ENCODE measurements at places on chromosomes 1 and 21.

DNA sequence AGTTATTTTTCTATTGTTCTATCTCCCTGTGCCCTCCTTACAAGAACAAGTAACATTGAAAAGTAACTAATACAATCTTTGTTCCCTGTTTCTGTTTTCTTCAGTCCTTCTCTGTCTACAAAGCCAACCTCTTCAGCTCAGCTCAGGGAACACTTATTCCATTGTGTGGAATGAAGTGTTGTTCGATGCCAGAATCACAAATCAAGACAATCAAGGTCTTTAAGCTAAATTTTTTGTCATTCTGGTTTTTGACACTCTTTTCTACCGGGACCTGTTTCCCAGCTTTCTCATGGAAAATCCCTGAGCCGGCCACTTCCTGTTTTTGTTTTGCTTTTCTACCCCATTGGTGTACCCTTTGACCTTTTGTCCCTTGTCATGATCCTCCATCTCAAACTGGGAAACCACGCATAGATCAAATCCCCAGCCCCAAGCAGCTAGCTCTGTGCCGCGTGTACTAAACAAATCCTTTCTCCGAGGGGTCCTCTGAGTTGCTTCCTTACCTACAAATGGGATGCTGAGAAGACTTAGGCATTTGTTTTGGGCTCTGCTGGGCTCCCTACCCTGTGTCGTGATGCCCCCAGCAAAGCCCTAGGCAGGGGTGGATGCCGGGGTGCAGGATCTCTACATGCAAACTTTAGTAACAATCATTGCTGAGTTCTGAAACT is 141.8 kb downstream of the TOMM20 start:
- no peak for DNase-seq

DNA sequence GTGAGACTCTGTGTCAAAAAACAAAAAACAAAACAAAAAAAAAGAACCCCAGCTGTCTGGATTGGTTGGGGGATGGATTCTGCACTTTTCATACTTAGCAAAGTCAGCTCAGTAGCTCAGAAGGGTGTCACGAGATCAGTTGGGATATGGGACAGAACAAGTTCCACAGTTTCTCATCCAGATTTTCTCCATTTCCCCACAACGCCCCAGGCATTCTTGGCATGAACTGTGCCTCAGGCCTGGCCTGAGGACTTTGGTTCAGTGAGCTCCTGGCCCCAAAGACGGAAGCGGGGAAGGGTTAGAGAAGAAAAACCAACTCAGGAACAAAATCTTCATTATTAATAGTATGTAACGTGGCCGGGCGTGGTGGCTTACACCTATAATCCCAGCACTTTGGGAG is 1.9 kb downstream of the AKR7A2 start:
- DNase-seq = no peak

GRCh38 chr1:210535761-210536160 is 207.1 kb downstream of the HHAT start:
- DNase-seq = no peak

DNA sequence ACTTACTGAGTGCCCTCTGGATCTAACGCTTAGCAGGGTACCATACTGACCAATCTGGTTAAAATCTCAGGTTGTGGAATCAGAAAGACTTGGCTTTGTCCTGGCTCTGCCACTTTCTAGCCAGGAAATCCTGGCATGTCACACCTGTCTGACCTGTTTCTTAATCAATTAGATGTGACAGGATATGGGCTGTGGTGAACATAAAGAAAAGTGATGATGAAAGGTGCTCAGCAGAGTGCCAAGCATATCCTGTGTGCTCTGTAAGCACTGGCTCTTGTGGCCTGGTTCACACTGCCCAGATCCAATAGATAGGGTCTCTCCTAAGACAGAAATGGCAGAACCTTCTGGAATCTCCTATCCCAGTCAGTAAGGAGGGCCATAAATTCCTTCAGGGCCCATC is 53.9 kb downstream of the PHC2 start:
- no peak for DNase-seq

- no peak for DNase-seq
Measured at GRCh38 chr1:183263886-183264602, 78.0 kb downstream of the LAMC2 start.

- no peak for DNase-seq
Measured at GRCh38 chr1:233477359-233477758, 136.5 kb upstream of the KCNK1 start.

- no peak for DNase-seq
Measured at GRCh38 chr1:55535724-55536544, 320.8 kb upstream of the USP24 start.

DNA sequence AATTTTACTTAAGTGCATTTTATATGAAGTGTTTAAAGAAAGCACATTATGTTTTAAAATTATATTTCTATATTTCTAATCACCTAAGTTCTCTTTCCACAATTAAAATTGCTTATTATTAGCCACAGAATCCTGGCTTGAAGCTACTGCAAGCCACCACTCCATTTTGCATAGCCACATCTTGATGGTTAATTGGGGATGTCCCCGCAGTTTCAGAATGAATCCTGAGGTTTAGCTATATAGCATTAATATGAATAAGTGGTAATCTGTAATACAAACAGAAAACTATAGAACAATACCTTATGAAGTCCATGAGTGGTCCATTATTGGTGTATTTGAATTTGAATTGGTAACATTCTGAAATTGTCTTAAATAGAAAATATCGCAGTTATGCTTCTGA is 11.6 kb upstream of the GOLPH3L start:
- no peak for DNase-seq

GRCh38 chr1:48676376-48676775 is 100.3 kb downstream of the BEND5 start:
- DNase-seq = no peak

- DNase-seq = no peak
Measured at GRCh38 chr1:214683621-214684020, 80.6 kb downstream of the CENPF start.

DNA sequence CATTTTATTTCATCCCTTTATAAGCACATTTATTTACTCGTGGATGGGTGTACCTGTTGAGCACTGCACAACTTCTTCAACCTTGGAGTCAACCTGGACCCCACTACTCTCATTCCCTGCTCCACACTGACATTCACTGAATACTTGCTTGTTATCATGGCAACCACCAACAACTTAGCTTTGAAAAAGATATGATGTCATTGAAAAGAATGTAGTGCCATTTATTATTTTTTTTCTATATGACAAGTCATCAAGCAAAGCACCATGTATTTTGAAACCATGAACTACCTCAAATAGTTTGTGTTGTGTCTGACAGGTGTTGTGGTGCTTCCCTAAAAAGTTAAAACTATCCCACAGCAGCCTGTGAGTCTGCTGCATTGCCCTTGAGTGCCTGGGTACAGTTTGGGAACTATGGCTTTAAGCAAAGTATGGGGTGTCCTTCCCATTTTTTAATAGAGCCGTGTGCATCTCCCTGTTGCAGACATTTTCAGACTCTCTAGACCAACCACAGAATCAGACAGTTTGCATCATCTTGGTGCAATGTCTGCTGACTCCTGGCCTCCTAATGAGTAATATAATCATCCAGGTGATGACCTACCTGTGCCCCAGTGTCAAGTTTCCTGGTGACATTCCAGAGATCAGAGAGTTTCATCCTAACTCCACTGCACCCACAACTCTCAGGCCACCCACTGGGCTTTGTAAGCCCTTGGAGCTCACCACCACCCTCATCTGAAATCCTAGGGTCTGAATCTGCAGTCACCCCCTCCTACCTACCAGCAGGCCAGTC is 339.7 kb upstream of the PROX1 start:
- no peak for DNase-seq

GRCh38 chr21:36202726-36203602 is 46.3 kb downstream of the DOP1B start:
- no peak for DNase-seq

GRCh38 chr1:160261556-160261892 is 825 bp downstream of the DCAF8 start:
- DNase-seq = no peak

- no peak for DNase-seq
Measured at GRCh38 chr1:153506831-153507413, 28.9 kb downstream of the S100A6 start.

- no peak for DNase-seq
Measured at GRCh38 chr1:209743145-209743482, 12.7 kb upstream of the TRAF3IP3 start.

- no peak for DNase-seq
Measured at GRCh38 chr1:156004843-156005584, 15.7 kb downstream of the SSR2 start.

DNA sequence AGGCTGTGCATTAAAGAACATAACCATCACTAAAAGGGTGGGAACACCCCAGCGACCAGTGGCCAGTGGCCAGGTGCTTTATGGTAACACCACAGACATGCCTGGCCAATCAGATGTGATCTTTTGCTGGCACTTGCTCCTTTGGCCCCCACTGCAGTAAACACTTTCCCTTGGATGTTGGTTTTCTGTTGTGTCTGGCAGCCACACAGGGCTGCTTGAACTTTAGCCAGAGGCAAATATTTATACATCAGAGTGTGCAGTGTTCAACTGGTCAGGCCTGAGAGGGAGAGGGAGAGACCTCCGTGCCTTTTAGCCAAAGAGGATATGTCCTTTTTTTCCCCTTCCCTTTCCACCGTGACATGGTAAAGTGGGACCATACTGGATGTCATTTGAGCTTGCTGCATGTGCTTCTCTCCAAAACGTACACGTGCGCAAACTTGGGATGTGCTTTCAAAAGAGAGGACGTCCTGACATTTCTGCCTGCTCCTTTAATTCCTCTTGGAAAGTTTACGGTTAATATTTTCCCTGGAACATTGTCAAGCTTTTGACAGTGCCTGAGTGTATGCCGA is 101.2 kb downstream of the NFIA start:
- DNase-seq = no peak

DNA sequence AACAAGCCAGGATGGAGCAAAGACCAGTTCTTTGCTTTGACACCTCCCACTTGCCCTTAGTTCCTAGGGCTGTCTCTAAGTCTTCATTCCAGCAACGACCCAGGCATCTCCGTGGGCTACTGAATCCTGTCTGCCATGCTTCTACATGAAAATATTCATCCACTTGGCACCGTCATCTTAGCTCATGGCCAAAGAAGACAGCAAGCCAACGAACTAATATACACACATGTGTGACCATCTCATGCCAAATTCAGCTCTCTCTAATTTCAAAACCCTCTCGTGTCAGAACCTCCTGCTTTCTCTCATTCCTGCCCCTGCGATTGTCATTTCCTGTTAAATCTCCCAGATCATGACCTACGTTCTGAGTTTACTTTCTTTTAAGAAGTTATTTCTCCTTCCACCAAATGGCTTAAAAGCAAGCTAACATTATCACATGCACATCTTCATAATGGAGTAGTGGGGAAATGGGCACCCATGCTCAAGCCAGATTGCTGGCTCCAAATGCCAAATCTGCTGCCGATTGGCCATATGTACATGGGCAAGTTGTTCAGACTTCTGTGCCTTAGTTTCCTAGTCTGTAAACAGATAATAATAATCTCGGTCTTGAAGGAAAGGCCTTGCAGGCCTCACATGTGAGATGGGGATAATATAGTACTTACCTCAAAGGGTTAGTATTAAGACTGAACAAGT is 373.4 kb downstream of the USH2A start:
- DNase-seq = no peak

GRCh38 chr1:59061876-59062275 is 235.0 kb upstream of the FGGY start:
- DNase-seq = no peak

GRCh38 chr1:245690946-245691541 is 536.3 kb downstream of the KIF26B start:
- no peak for DNase-seq

DNA sequence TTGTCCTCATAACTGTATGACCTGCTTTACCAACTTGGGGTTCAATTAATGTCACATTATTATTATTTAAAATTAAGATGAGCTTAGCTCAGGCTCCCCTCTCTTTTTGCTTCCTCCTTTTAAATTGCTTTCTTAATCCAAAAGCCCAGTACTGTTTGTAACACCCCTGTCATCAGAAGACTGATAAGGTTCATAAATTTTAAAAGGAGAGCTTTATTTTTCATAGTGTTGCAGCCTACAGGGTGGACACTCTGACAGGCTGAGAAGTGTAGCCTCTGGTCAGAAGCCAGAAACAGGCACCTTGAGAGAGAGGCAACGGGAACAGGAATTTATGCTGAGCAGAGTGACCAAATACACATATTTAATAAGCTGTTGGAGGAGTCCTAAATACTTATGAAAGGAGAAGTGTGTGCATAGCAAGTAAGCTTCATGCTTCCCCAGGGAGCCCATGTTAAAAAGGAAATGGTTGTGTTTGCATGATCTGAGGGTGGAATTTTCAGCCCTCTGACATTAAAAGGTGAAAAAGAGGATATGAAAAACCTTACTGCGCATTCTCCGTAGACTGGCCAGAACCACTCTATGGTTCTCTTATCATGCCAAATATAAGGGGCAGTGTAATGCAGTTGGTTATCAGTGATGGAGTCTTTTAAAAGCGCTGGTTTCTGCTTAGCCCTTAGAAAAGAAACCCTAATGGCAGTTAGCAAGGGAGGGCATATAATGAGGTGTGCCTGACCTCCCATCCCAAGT is 30.5 kb upstream of the FGGY start:
- DNase-seq = no peak

DNA sequence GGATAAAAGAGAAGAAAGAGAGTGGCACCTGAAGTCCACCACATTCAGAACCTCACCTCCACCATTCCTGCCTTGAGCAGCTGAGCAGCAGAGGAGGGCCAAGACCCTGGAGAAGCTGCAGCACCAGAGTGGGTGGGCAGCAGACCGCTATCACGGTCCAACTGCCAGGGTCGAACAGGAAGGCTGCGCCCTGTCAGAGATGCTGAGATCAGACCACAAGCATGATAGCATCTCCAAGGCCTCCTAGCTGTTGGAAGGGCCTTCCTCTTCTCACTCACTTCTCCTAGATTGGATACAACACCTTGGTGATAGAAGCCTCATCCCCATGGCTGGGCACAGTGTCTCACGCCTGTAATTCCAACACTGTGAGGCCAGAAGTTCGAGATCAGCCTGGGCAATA is 12.1 kb upstream of the SLC45A3 start:
- DNase-seq = no peak

DNA sequence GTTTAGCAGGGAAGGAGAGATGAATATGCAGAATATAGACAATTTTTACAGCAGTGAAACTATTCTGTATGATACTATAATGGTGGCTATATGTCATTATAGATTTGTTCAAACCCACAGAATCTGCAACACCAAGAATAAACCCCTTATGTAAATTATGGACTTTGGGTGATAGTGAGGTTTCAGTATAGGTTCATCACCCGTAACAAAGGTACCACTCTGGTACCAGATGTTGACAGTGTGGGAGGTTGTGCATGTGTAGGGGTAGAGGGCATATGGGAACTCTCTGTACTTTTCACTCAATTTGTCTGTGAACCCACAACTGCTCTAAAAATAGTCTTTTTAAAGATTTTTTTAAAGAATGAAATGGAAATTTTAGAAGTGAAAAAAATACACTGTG is 29.9 kb upstream of the PRDX6 start:
- no peak for DNase-seq

Measured in SIG-M5 (cell line).